Stimulated activated CD8-positive, alpha-beta memory T cell treated with anti-CD3 and anti-CD28 coated beads, Interleukin-7, amount 100 ng/mL, for 4 hours (primary cell): ENCODE measurements at places on chromosomes 1 and 21.
A peak's percentile ranks its signal among the peaks of the same experiment; 100 is the strongest.

GRCh38 chr1:21624571-21625389 lies 44.4 kb downstream of the RAP1GAP start:
- no peak for DNase-seq

- no peak for DNase-seq
Measured at GRCh38 chr1:6258675-6259074, 2.2 kb downstream of the GPR153 start.

DNA sequence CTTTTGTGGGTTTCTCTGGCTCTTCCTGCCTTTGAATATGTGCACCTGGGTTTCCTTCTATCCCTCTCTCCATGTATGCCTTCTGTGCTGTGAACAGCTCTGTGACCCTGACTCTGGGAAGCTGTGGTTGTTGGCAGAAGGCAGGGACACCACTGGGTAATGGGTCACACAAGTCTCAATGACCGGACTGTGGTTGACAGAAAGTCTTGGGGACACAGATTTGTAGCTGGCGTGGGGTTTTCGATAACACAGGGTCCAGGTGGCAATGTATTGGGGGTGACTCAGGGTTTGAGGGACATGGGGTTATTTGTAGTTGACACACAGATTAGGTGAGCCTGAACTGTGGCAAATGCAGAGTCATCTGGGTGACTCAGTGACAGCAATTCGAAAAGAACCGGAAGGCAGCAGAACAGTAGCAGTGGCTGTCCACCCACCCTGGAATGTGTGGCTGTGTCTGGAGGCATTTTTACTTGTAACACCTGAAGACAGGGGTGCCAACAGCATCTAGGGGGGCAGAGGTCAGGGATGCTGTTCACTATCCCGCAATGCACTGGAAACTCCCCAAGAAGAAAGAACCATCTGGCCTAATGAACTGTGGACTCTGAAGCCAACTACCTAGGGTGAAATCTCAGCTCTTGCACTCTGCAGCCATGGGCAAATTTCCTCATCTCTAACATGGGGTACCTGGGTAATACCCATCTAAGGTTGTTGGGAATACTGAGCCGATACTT lies 13.0 kb upstream of the SLC6A9 start:
- DNase-seq, result no peak

- no peak for DNase-seq
Measured at GRCh38 chr1:156645666-156646065, 3.7 kb downstream of the BCAN start.

DNA sequence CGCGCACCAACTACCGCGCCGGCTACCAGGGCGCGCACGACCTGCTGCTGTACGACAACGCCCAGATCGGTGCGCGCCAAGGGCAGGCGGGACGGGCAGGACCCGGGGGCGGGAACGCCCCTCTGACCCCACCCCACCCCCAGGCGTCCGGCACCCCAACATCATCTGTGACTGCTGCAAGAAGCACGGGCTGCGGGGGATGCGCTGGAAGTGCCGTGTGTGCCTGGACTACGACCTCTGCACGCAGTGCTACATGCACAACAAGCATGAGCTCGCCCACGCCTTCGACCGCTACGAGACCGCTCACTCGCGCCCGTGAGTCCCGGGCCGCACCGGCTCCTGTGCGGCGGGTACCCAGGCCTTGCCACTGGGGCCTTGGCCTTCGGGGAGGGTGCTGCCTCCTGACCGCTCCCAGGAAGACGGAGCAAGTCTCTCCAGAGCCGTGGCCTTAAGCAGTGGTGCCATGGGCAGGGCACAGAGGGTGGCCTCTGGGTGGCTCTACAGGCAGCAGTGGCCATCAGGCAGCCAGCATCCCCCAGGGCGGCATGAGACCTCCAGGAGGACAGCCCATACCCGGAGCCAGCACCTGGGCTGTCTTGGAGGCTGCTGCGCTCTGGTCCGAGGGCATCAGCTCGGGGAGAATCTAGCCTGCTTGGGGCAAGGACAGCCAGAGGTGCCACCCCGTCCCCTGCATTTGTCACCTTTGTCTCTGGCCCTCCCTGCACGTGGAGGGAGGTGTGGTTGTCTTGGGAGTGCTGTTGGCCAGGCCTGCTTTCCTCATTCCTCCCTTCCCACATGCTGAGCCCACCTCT lies 8.1 kb upstream of the MMP23B start:
- no peak for DNase-seq

GRCh38 chr1:38858833-38859560 lies 575 bp downstream of the RRAGC start:
- no peak for DNase-seq

- no peak for DNase-seq
Measured at GRCh38 chr1:58881471-58881994, 97.7 kb upstream of the JUN start.

DNA sequence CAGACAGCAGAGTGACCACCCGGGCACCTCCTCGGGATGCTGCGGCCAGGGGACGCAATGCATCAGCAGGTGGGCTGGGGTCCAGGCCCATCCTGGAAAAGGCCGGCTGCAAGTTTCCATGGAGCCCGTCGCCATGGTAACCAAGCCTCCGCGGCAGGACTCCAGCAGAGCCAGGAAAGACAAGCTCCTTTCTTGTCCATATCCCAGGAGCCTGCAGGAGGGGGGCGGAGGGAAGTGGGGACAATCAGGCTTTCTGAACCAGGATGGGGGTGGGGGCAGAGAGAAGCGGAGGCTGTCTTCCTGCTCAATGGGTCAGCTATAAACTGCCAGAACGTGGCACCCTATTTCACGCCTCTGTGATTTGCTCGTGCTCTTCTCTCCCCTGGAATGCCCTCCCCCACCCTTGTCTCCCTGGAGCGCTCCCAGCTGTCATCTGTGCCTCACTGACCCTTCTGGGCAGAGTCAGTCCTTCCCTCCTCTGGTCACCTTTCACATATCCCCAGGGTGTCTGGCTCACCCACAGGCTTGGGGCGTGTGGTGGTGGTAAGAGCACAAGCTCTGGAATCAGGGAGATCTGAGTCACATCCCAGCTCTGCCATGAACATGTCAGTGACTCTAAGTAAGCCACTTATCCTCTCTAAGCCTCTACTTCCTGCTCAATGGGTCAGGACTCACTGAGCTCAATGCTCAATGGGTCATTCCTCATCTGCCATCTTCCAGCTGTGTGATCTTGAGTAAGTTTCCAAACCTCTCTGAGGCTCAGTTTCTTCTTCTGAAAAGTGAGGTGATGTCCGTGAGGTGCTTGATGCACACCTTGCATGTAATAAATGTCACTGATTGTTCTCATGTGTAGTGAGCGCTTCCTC lies 58.9 kb upstream of the LAPTM5 start:
- no peak for DNase-seq

DNA sequence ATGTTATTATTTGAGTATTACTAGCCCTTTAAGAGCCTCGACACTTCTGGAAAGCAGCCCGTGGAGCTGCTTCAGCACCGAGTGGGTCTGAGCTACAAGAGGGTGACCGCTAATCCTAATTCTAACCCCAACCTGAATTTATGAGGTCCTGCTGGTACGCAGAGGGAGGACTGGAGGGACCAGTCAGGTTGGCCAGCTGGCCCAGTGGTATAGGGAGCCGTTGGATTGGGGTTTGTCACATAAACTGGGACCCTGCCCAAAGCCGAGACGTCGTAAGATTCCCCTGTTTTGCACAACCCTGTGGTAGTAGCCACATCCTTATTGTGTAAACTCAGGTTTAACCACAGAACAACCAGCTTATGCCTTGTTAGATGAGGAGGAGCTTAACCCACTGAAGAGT lies 60.8 kb upstream of the F3 start:
- peak; percentile 2 for DNase-seq

GRCh38 chr1:147545133-147545532 lies 3.8 kb downstream of the BCL9 start:
- peak; percentile 85 for DNase-seq

- DNase-seq, result no peak
Measured at GRCh38 chr1:54459726-54460191, 53.6 kb upstream of the SSBP3 start.

- no peak for DNase-seq
Measured at GRCh38 chr1:178768423-178768822, 43.4 kb downstream of the RALGPS2 start.

- DNase-seq, result no peak
Measured at GRCh38 chr1:20496241-20496661, 10.2 kb upstream of the CAMK2N1 start.

GRCh38 chr1:237287876-237288521 lies 246.0 kb downstream of the RYR2 start:
- no peak for DNase-seq

DNA sequence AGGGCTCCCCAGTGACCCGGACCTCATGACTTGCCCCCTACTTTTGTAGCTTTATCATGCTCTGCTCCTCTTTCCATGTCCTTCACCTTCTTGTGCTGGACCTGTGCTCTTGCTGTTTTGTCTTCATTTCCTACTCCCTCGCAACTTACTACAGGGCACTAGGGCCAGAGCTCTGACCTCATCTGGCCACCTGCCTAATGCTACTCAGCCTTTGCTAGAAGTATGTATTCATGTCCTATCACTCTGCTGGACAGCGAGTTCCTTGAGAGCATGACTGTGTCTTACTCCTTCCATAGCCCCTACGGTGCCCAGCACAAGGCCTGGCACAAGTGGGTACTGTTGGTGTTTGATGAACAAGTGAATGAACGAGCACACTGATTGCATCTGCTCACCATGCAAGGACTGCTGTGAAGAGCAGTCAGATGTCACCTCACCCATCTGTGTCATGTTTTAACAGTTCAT lies 1.9 kb downstream of the MTFR1L start:
- DNase-seq, result no peak
